Adrenal gland (tissue), 19 donors: ENCODE measurements at places on chromosomes 7 and 10. TPM values are rescaled to one million over a fixed set of nuclear protein-coding genes. Genes with fewer than 3 reads are reported as not detected.
A peak's percentile ranks its signal among the peaks of the same experiment; 100 is the strongest.

GRCh38 chr7:123131961-123132360, 67.8 kb downstream of the SLC13A1 start:
- DNase-seq, result no peak

- peak; percentile 39 for DNase-seq
Measured at GRCh38 chr10:31974434-31975124, 45.9 kb upstream of the ARHGAP12 start.

The NRAP gene
- total RNA-seq, result not detected

DNA sequence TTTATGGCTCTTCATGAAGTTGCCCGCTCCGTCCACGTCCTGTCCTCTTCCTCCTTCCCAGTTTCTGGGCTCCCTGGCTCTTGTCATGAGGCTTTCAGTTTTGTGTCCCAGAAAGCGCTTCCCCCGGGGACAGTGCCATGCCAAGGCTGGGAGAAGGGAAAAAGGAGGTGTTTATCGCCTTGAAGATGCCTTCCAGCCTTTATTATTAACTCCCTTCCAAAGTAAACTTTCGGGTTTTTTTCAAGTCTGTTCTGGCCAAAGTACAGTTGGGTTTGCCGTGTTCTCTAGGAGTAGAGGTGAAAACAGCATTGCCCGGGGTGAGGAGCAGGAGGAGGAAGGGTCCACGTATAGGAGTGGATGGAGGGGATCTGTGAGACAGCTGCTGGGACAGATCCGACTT, 117.2 kb downstream of the CUX1 start:
- no peak for DNase-seq

DNA sequence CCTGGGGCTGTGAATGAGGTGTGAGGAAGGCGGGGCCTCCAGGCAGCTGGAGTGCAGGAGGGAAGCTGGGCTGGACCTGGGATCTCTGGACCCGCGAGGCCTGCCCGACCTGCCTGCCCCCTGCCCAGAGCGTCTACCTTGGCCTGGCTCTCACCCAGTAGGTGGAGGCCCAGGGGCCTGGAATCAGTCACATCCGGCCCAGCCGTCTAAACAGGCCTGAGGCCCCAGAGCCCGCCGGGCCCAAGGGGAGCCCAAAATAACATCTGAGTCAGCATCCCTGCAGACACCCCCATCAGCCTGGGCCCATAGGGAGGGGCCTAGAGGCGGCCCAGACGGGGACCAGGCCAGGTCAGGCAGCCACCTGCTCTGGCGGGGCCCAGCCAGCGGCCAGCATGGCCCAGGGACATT, 15.1 kb upstream of the ELN start:
- no peak for DNase-seq

DNA sequence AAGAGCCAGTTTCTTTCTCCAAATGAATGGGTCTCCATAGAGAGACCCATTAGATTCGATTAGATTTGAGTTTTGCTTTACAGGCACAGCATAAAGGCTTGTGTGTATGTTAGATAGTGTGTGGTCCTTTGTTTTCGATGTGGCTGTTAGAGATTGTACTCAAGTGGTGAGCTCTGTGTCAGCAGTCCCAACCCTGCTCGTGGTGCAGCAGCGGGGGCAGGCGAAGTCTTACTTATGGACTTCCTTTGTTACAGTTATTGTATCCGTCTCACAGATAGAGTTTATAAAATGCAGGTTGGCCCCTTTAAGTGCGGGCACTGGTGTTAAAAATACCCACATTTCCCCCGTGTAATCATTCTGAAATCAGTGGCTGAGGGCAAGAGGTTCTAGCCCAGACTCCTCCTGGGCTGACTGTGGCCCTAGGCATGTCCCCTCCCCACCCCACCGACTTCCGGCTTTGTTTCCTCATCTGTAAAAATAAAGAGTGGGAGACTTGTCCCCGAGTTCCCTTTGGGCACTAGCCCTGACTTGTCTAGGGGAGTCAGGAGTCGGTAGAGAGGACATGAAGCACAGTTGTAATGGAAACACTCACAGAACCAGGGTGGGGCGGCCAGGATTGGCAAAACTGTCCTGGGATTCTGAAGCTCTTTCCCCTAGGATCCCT, 28.6 kb downstream of the MTURN start:
- DNase-seq, result no peak

DNA sequence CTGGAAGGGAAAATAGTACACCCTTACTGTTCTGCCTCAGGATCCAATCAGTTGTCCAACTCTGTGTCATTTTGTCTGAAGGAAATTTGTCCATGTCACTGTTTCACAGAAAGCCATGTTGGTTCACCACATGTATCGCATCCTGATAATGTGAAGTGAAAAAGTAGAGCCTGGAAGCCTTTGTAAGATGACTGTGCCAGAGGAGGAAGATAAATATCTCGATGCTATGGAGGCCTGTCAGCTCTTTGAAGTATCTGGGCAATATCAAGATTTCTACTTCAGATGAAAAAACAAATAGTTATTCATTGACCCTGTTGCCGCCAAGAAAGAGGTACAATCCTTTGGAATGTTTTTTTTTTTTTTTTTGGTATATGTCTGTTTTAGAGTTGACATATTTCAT, 270.5 kb downstream of the PHF14 start:
- no peak for DNase-seq

The CC2D2B gene
- 3.4 TPM for total RNA-seq

The LEP gene
- total RNA-seq, result 0.94 TPM

- no peak for DNase-seq
Measured at GRCh38 chr10:4075443-4075842, 290.4 kb upstream of the KLF6 start.

DNA sequence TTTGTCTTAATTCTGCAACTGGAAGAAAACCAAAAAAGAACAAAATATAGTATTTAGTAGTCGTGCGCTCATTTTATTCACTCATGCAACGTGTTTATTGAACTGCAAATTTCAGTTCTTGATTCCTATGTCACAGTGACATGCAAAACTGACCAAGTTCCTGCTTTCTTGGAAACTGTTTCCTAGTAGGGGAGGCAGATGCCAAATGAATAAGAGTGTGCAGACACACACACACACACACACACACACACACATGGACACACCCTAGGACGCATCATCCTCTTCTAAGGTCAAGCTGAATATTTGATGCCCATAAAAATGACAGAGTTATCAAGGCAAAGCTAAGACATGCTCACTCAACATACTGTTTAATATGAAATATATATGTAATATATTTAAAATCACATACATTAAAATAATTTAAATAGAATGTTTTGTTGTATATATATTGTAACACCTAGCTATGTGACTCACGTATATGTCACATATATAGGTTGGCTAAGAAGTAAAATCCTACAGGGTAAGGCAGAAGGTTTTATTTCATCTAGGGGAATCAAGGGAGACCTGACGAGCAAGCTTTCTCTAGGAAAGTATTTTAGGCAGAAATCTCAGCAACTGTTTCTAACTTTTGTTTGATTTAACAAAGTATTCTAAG, 79.6 kb downstream of the SVIL start:
- no peak for DNase-seq

DNA sequence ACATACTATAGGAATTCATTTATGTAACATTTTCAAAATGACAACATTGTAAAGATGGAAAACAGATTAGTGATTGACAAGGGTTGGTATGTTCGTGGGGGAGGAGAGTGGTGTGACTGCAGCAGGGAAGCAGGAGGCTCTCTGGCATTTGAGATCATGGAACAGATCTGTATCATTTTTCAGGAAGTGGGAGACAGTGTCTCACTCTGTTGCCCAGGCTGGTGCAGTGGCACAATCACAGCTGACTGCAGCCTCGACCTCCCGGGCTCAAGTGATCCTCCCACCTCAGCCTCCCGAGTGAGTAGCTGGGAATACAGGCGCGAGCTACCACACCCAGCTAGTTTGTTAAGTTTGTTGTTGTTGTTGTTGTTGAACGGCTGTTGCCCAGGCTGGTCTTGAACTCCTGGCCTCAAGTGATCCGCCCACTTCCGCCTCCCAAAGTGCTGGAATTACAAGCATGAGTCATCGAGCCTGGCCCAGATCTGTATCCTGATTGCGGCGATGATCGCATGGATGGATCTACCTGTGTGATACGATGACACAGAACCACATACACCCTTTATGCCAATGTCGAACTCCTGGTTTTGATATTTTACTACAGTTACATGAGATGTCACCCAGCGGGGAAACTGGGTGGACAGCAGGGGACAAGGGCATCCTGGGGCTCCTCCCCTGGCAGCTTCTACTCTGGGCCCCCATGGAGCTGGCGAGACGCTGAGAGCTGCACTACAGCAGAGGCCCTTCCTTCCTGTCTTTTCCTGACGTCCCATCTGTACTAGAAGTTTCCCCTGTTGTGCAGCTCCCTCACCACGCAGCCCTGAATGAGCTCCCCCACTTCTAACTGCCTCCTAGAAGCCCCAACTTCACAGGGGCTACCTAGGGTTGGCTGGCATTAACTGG, 12.3 kb upstream of the CYTH3 start:
- DNase-seq, result no peak
